Lower lobe of right lung (tissue), 2 donors: ENCODE measurements at places on chromosomes 7 and 10. TPM values are rescaled to one million over a fixed set of nuclear protein-coding genes. Genes with fewer than 3 reads are reported as not detected.

The MUC12 gene
- 1.2 TPM for total RNA-seq

The NAT16 gene
- not detected for total RNA-seq

DNA sequence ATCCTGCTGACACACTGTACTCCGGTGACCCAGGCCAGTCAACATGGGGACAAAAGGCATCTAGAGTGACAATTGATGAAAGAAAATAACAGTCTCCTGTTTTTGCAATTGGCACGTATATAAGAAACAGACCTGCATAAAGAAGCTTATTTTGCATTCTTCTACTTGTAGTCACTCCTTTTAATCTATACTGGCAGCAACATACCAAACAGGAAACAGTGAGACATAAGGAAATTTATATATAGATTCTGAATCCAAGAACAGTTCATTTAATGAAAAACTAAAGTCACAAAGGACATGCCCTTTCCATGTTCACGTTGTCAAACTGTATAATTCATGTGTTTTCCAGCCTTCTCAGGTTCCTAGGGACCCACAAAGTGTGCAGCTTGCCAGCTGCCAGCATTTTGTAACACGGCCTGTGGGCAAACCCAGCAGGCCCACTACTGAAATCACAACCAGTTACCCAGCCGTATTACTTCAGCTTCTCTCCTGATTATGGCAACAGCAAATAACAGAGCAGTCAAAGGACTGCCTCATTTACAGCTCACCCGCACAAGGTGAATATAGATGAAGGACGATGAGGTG lies 72.3 kb downstream of the AMPH start:
- no peaks in the 10 kb centered on the region for H3K27me3 ChIP-seq
- H3K27ac ChIP-seq, result no peak overlapping the region
- no peaks in the 10 kb centered on the region for H3K36me3 ChIP-seq
- no peaks in the 10 kb centered on the region for H3K4me1 ChIP-seq
- DNase-seq, result no peak
- no peak overlapping the region for H3K4me3 ChIP-seq

DNA sequence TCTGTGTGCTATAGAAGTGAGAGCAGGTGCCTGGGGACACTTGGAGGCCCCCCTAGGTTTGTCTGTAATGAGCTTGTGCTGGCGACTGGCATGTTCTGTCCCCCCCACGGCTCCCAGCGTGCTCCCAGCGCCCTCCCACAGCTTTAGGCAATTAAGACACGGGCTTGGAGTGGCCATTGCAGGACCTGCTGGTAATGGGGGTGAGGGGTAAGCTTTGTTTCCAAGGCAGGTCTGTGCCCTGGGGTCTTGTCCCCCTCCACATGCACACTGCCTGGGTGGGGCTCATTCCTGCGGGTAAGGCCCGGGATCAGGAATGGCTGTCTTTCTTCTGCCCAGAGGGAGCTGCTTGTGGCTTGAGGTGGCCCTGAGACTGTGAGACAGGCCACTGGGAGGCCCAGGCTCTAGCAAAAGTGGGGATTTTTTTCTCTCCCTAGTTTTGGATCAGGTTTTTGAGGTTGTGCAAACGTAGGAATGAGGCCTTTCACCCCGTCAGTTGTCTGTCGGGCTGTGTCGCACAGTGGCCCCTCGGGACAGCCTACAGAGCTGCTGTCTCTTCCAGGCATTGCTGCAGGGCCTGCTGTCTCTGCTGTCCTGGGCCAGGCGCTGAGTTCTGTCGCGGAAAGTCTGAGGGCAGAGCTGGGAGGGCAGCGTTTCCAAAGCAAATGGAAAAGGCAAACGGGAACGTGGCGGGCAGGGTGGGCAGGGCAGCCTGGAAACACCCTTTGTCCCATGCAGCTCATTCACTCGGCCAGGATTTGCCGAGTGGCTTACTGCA lies 107.4 kb downstream of the LHPP start:
- no peak overlapping the region for H3K4me3 ChIP-seq
- H3K36me3 ChIP-seq, result no peaks in the 10 kb centered on the region
- H3K27me3 ChIP-seq, result no peaks in the 10 kb centered on the region
- DNase-seq, result peak; percentile 37
- H3K4me1 ChIP-seq, result no peaks in the 10 kb centered on the region
